ENCODE measurements at places on chromosomes 1 and 21.

DNA sequence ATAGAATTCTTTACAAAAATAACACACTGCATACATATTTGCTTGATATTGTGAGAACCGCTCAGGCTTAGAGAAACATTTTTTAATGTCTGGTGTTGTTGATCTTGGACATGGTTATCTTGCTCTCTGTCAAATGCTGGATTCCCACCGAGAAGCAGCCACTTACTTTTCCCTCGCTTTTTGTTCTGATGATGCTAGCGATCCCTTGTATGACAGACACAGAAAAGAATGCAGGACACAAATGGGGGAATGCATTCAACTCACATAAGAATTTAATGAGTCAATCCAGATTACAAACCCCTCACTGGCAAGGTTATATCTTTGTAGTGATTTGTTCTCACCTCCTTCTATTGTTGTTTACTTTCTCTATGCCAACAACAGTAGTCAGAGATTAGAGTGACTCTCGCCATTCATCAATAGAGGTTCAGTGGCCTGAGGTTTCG is 76.8 kb upstream of the AKT3 start:
- H3K27me3 ChIP-seq = peaks cover 10% of the 10 kb centered on the region
- no peak for DNase-seq
- no peak overlapping the region for H3K4me3 ChIP-seq
- H3K4me1 ChIP-seq = no peaks in the 10 kb centered on the region

DNA sequence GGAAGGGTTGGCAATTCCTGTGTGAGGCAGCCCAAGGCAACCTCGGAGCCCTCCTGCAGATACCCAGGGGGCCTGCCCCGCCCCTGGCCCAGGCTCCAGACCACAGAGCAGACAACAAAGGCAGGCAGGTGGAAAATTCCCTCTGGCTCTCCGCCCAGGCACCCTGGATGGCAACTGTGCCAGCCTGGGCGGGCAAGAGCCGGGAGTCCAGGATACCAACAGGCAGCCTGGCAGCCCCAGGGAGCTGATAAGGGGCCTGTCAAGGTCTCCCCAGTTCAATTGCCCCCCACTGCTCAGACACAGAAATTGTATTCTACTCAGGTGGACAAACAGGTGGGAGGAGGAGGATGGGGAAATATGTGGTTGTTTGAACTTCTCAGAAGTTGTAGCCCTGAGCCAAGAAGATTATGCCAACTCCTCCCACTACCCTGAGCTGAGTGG is 15.4 kb upstream of the GPR37L1 start:
- no peak overlapping the region for H3K4me3 ChIP-seq
- H3K27me3 ChIP-seq = no peaks in the 10 kb centered on the region
- DNase-seq = no peak
- H3K36me3 ChIP-seq = no peaks in the 10 kb centered on the region
- no peak overlapping the region for H3K27ac ChIP-seq

- H3K27me3 ChIP-seq = peaks cover 5% of the 10 kb centered on the region
- no peak for DNase-seq
- H3K4me3 ChIP-seq = no peak overlapping the region
- H3K27ac ChIP-seq = no peak overlapping the region
These were observed 7.2 kb downstream of the CD34 start for GRCh38 chr1:207903767-207904166.

GRCh38 chr1:160353223-160353622 is 10.0 kb downstream of the NCSTN start:
- H3K27ac ChIP-seq = no peak overlapping the region
- DNase-seq = no peak
- peaks cover 22% of the 10 kb centered on the region for H3K36me3 ChIP-seq
- H3K27me3 ChIP-seq = no peaks in the 10 kb centered on the region
- H3K4me3 ChIP-seq = no peak overlapping the region
- peaks cover 4% of the 10 kb centered on the region for H3K4me1 ChIP-seq

GRCh38 chr1:168422203-168422847 is 121.5 kb downstream of the XCL2 start:
- H3K4me3 ChIP-seq = no peak overlapping the region
- peaks cover 26% of the 10 kb centered on the region for H3K4me1 ChIP-seq
- no peaks in the 10 kb centered on the region for H3K36me3 ChIP-seq
- no peaks in the 10 kb centered on the region for H3K27me3 ChIP-seq
- no peak for DNase-seq
